ENCODE measurements at places on chromosomes 4 and X.

GRCh38 chrX:43940816-43941474, 32.2 kb downstream of the NDP start:
- DNase-seq: no peak

GRCh38 chrX:119151051-119151380, 23.4 kb upstream of the KIAA1210 start:
- DNase-seq: no peak

GRCh38 chr4:46839128-46839527, 69.9 kb downstream of the COX7B2 start:
- no peak for DNase-seq

- DNase-seq: no peak
Measured at GRCh38 chrX:110138557-110138956, 135.6 kb downstream of the TMEM164 start.

DNA sequence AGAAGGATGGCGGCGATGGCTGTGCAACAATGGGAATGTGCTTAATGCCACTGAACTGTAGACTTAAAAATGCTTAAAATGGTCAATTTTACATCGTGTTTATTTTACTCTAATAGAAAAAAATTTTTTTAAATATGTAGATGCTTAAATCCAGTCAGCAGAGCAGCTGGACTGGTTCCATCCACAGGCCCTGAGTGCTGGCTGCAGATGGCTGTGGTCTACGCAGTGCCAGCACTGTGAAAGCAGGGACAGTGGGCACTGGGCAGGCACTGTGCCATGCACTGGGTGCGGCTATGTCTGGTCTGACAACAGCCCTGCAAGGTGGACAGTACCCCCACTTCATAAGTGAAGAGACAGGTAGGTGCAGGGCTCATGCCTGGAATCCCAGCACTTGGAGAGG, 175.2 kb downstream of the AFAP1 start:
- no peak for DNase-seq

GRCh38 chrX:1481636-1482529, 29.2 kb upstream of the ASMTL start:
- DNase-seq: peak; percentile 94
